ENCODE measurements at places on chromosomes 1 and 21. TPM values are rescaled to one million over a fixed set of nuclear protein-coding genes. Genes with fewer than 3 reads are reported as not detected.

DNA sequence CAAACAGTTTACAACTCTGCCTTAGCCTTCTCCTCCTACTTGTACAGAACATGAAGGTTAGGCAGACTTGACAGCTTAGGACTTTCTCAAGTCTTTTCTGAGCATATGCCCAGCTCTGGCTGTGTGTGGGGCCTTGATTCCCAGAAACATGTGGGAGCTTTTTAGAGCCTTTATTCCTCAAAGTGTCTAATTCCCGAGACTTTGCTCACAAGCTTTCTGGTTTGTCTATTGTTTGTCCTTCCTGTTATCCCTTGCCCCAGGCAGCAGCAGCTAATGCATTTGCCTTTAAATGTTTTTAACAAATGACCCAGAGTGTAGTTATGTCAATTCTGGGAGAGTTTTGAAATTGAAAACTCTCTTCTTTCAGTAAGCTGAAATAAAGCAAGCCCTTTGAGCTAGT is 29.2 kb downstream of the ST7L start:
- DNase-seq = no peak
- H3K36me3 ChIP-seq = peaks cover 44% of the 10 kb centered on the region
- no peak overlapping the region for H3K27ac ChIP-seq
- H3K4me3 ChIP-seq = no peak overlapping the region

GRCh38 chr1:219650880-219651279 is 38.0 kb upstream of the ZC3H11B start:
- H3K27me3 ChIP-seq = no peaks in the 10 kb centered on the region
- H3K27ac ChIP-seq = no peak overlapping the region
- DNase-seq = peak; percentile 20
- no peak overlapping the region for H3K4me3 ChIP-seq
- H3K4me1 ChIP-seq = peaks cover 10% of the 10 kb centered on the region
- H3K36me3 ChIP-seq = no peaks in the 10 kb centered on the region

- H3K27ac ChIP-seq = no peak within 1 kb of the TSS
- H3K4me1 ChIP-seq = peaks cover 12% of the 10 kb centered on the region
- no peak within 1 kb of the TSS for H3K4me3 ChIP-seq
- no peak for DNase-seq
Measured at GRCh38 chr1:202010180-202011015, at the start of gene ELF3. ELF3 (plus strand) TSS chr1:202010587; CDS start chr1:202011137, 550 bp downstream.

Gene LCE1E
- not detected for total RNA-seq

Gene TRMT13
- total RNA-seq = 28.8 TPM
